ENCODE measurements at places on chromosomes 4 and X. TPM values are rescaled to one million over a fixed set of nuclear protein-coding genes. Genes with fewer than 3 reads are reported as not detected.
A peak's percentile ranks its signal among the peaks of the same experiment; 100 is the strongest.

Gene CLIC2
- 0.35 TPM for total RNA-seq

Gene KLKB1
- 0.18 TPM for total RNA-seq

Gene SLC26A1
- total RNA-seq: not detected

Gene PPEF2
- 0.29 TPM for total RNA-seq

Gene BBS7
- total RNA-seq: 18.8 TPM

Gene UGT2B11
- not detected for total RNA-seq

Gene CLGN
- 0.15 TPM for total RNA-seq

Gene FGFBP2
- total RNA-seq: 9.0 TPM

Gene GPRASP1
- 1.7 TPM for total RNA-seq

Gene HTN3
- not detected for total RNA-seq

Gene ODAPH
- total RNA-seq: 3.8 TPM

Gene L1CAM
- total RNA-seq: 3.6 TPM

Gene MSANTD1
- 0.82 TPM for total RNA-seq

DNA sequence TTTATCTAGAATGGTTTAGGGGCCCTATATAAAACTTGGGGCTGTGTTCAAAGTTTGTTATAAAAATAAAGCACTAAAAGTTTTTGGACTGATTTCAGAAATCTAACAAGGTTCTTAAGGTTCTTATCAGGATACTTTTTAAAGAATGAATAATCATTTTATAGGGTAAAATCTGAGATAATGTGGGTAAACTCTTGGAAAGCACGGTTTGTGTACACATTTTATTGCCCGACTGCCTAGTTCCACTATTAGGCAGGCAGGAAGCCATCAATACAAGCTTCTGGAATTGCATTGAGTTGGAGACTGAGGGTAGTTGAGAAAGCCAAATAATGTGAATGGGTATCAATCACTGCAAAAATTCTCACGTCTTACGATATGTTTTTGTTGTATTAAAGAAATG, 331.0 kb upstream of the PITX2 start:
- no peak for DNase-seq

DNA sequence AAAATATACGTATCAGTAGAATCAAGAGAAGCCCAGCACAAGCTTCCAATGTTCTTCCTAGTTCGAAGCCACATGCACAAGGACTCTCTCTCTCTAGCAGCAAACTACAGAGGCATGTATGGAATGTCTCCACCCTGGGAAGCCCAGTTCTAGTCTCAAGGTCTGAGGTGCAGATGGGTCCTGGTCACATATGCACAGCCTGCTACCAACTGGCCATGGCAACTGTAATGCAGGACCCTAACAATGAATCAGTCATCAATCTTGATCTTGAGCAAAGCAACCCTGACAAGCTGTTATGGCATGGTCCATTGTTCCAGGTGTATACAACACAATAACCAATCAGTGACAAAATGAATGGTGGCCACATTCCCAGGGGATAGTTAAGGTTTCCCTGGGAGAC, 55.8 kb downstream of the MBNL3 start:
- DNase-seq: no peak

DNA sequence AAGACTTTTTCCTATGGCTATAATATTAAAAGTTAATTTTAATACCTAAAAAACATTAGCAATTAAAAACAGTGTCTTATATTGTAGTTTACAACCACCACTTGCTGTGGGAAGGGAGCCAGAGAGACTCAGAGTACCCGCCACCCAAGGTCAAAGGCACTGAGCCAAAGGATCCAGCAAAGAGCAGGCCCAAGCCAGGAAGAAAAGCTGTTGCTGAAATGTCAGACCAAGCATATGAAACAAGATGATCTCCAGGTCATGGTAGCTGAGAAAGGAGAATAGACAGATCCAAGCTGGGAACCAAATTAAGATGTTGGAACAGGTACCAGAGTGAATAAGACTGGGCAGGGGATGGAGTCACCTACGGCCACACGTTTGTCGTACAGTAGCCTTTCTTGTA, 18.8 kb upstream of the ATOH1 start:
- DNase-seq: no peak

DNA sequence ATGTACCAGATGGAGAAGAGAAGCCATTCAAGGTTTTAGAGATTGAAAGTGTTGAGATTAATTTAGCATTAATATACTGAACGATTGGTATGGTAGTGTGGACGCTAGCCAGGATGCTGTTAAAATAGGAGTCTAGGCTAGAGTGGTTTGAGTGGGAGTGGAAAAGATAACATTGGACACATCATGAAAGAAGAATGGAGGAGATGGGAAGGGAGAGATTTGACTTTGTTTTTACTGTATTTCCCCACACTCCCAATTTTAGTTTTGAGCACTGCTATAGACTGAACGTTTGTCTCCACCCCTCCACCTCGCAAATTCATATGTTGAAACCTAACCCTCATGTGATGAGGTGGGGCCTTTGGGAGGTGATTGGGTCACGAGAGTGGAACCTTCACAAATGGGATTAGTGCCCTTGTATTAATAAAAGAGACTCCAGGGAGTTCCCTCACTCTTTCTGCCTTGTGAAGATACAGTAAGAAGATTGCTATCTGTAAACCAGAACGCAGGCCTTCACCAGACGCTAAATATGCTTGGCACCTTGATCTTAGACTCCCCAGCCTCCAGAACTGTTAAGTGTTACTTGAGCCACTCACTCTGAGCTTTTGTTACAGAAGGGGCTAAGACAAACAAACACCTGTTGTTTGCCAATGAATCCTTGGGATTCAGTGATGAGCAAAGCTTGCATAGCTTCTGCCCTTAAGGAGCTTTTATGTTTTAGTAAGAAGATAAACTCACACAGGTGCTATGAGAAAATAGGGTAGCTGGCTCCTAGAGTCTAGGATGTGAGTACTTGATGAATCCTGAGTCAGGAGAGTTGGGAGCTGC, 25.8 kb downstream of the USP9X start:
- no peak for DNase-seq

DNA sequence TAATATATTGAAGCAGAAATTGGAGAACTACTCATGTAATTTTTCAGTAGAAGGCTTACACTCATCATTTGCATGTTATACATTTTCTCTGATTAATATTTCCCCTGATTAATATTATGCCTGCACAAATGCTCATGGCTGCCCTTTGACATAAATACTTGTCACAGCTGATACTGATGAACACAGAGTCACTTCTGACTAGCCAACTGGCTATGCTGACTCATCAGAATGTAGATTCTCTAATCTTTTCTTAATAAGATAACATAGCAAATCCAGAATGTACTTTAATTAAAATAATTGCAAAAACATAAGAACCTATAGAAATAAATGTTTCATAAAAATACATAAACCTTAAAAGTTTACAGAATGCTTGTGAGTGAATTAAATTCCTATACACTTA, 52.4 kb upstream of the C4orf54 start:
- no peak for DNase-seq

GRCh38 chrX:2658585-2659292, 32.4 kb upstream of the CD99 start:
- DNase-seq: no peak

- DNase-seq: no peak
Observed at GRCh38 chr4:175635546-175635945, 176.5 kb downstream of the GPM6A start.

GRCh38 chr4:17721496-17722355, 59.7 kb downstream of the FAM184B start:
- DNase-seq: no peak

GRCh38 chr4:175414602-175415001, 397.5 kb downstream of the GPM6A start:
- no peak for DNase-seq

DNA sequence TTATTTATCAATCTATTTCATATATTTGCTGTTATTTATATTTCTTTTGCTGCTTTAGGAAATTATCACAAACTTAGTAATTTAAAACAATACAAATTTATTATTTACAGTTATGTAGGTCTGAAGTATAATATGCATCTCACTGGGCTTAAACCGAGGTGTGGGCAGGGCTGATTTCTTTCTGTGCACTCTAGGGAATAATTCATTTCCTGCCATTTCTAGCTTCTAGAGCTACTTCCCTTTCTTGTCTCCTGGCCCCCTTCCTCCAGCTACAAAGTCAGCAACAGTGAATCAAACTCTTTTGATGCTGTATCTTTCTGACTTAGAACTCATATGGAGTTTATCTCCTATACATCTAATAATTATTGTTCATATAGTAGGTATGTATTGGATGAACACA, 303.5 kb upstream of the ARSJ start:
- DNase-seq: no peak

GRCh38 chr4:89299153-89299791, 8.3 kb downstream of the GPRIN3 start:
- DNase-seq: peak; percentile 42

GRCh38 chr4:124212815-124213630, 499.5 kb downstream of the ANKRD50 start:
- DNase-seq: no peak

DNA sequence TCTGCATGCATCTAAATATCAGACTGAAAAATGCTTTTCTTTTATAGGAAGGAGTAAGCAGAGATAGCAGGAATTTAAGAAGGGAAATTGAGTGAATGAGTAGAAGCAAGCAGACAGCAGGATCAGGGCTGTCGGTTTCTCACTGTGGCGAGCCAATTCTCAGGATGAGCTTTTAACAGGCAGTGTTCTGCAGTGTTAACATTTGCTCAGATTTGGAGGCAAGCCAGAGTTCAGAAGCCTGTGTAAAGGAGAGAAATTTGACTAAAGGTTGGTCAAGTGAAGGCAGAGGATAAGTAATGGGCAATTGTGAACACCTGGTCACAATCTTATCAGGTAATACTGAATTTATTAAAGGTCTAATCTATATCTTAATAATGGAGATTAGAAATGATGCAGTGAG, 133.3 kb upstream of the MAGEB16 start:
- DNase-seq: no peak

DNA sequence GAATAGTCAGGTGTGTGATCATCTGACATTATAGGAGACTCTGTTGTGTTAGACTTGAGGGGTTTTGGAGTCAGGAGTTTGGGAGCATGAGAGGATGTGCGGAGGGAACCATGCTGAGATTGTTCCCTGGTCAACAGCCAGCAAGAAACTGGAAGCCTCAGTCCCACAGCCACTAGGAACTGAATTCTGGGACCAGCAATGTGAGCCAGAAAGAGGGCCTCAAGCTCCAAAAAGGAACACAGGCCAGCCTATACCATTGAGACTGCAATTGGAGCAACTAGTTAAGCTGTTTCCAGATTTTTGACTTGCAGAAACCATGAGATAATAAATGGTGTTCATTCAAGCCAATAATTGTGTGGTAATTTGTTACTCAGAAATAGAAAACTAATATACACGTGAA, 8.7 kb upstream of the ADH1B start:
- DNase-seq: no peak

DNA sequence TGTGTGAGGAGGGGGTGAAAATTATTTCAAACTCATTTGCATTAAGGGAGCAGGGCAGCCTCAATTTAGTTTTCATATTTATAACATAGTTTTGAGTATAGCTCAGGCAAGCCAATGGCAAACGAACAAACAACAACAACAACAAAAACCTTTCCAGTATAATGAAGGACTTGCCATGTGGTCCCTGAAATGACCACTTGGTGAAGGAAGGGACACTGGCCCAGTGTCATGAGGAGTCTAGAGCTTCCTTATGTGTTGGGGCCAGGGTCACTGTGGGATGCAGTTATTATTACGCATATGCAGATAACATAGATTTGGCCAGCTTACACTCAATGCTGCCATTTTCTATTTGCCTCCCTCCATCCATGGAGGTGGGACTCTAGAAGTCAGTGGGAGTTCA, 23.3 kb downstream of the NKX3-2 start:
- no peak for DNase-seq

DNA sequence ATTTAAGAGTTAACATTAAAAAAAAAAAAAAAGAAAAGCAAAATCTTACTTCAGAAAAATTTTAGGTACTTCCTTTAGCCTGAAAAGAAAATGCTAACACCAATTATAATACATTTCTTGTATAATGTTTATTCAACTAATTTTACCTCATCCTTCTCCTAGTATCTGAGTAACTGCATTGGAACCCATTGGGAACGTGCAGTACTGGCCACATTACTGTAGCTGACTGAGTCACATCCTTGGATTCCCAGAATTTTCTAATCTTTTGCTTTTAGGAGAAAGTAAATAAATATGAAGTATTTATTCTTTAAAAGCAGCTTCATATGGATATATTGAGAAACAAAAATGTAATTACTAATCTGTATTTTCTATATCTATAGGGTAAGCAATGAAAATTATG, 82.6 kb upstream of the SLITRK2 start:
- DNase-seq: no peak

DNA sequence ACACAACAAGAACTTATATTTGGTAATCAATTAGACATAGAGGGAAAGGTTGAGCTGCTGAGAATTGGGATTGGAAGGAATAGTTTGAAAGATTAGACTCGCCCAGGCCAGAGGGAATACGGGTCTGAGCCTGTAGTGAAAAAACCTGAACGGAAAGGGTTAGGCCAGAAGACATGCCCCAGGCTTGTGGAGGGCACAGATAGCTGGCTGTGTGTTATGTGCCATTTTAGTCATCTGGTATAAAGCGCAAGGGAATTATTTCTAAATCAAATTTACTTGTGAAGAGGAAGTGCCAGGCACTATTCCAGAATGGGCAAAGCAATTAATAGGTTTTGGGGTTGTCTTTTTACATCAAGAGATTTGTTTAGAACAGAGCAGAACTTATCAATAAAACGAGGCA, 187.5 kb upstream of the ANKRD50 start:
- no peak for DNase-seq

DNA sequence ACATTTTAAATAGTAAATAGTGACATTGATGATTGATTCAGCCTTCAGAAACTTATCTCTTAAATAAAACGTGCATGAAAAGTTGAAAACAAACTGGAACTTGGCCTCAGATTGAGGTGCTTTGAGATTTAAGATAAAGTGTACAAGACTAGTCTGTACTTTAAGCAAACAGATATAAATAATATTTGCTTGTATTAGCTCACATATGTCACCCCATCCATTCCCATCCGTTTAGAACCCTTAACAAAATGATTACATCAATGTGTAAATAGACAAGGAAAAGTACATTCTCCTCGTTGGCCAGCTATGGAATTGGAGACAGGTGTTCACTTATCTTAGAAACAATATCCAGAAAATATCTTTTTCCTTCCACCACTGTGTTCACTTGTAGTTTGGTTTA, 130.8 kb downstream of the BANK1 start:
- DNase-seq: no peak

DNA sequence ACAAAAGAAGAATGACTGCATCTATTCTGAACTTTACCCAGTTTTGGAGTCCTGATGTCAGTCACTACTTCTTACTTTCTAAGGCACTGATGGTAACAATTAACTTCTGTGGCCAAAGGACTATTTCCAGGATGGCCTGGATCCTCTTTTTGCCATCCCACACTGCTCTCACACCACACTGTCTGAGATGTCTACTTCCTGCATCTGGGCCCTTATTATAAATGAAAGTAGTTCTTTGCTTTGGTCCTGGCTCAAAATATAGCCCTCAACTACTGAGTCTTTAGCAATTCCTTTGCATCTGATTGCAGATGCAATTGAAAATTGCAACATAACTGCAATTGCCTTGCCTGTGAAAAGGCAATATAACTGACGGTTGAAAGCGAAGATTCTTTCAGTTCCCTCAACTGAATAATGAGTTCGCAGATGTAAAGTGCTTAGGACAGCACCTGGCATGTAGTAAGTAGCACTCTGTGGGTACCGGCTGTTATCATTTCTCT, 44.2 kb downstream of the COQ2 start:
- DNase-seq: no peak
